ENCODE measurements at places on chromosomes 11 and 22.

- DNase-seq, result no peak
Observed at GRCh38 chr11:100683126-100683525, 4.0 kb upstream of the ARHGAP42 start.

DNA sequence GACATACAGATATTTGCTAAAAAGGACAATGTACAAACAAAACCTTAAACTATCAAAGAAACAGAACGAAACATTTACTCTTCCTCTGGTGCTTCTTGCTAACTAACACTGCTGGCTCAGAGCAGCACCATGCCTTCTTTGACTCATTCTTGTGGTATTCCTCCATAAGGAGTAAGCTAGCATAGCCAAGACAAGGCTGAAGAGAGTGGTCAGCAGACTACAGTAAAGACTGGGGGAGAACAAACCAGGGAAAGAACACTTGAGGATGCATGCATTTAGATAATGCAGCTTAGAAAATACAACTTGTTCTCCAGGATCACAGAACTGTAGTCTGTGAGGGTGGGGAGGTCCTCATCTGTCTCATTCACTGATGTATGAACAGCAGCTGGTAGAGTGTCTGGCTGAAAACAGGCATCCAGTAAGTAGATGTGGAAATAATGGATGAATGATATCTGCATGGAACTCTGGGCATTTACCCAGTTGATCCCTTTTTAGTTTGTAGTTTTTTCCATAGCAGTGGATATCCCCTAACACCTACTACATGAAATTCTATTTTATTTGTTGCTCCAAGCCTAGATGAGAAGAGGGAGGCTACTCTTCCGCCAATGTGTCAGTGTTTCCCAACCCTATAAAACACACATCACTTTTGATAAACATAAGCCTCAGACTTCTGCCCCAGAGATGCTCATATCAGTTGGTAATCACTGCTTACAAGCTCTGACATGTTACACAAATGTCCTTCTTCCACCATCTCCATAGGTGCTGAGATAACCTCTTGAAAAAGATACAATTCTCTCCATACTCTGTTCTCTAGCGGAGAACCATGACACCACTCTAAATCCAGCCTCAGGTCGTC is 7.3 kb downstream of the SNX19 start:
- DNase-seq, result peak; percentile 66

DNA sequence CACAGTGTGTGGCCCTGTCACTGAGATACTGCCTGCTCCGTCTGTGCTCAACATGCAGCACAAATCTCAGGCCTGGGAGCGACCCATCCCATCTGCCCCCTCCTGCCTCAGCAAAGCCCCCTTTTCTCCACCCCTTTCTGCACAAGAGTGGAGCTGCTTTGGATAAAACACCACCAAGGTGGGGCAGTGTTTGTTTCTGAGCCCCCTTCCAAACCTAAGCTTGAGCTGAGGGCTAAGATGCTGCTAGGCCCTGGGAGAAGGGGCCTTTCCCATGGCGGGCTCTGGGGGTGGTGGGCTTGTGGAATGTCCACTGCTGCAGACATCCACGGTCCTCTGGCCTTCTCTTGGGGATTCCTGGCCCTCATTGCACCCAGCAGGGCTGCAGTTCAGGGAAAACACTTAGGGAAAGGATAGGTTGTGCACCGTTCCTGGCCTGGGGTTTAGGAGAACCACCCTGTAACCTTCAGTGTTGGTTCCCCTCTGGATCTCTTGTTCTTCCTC is 594.1 kb downstream of the TBC1D22A start:
- no peak for DNase-seq

GRCh38 chr22:17913801-17914347 is 110.5 kb downstream of the MICAL3 start:
- no peak for DNase-seq

- DNase-seq, result no peak
Observed at GRCh38 chr11:75246006-75246670, 5.6 kb downstream of the TPBGL start.

GRCh38 chr11:73221996-73222395 is 3.9 kb downstream of the P2RY2 start:
- no peak for DNase-seq

DNA sequence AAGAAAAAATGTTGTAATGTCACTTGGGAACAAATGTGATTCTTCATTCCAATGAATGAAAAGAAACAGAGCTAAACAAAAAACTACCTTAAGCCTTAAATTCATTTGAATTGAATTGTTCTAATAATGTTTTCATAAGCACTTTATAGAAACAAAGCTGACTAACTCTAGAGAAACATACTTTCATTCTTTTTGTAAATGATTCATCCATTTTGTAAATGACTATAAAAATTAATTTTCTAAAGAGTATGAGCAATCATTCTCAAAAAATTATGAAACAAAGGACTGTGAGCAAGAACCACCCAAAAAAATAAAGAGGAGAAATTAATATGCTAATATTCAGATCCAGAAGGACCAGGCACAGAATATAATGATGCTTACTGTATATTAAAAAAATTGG is 986.5 kb upstream of the CHORDC1 start:
- no peak for DNase-seq

GRCh38 chr11:124623861-124624525 is 1.3 kb downstream of the TBRG1 start:
- DNase-seq, result no peak

DNA sequence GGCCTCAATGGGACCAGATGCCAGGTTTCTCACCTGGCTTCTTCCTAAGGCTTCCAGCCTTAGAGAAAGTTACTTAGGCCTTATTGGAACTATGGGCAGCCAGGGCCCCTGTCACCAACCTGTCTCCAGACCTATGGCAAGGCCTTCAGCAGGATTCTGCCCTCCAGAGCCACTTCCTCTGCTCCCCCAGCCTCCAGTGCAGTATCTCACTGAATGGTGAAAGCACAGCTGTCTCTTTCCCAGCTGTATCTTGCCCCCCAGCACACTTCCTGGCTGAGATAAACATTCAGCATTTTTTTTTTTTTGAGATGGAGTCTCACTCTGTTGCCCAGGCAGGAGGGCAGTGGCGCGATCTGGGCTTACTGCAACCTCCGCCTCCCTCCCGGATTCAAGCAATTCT is 1.5 kb downstream of the SLC2A11 start:
- DNase-seq, result no peak

- no peak for DNase-seq
Observed at GRCh38 chr22:47645450-47645914, 883.0 kb downstream of the TBC1D22A start.

DNA sequence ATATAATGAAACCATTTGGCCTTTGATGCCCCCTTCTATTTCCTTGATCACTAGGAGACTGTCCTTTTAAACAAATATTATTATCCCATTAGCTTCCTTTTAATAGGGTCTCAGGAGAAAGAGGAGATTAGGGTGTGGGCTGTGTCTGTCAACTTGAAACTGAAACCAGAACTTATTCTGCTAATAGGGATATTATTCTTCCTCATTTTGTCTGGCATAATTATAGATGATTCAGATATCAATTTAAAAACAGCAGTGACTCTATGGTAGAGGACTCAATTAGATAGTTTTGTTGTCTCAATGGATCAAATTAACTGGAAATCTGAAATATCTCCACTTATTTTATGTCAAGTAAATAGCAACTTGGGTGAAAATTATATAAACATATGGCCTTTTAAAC is 584.9 kb upstream of the CCDC90B start:
- DNase-seq, result no peak

GRCh38 chr11:84581083-84581482 is 1046.1 kb downstream of the DLG2 start:
- no peak for DNase-seq
